CD4-positive, alpha-beta T cell treated with Interleukin-21 for 1 hour (primary cell): ENCODE measurements at places on chromosomes 6 and 20.

- peak; percentile 76 for DNase-seq
Observed at GRCh38 chr6:122381494-122382265, 17.8 kb upstream of the HSF2 start.

DNA sequence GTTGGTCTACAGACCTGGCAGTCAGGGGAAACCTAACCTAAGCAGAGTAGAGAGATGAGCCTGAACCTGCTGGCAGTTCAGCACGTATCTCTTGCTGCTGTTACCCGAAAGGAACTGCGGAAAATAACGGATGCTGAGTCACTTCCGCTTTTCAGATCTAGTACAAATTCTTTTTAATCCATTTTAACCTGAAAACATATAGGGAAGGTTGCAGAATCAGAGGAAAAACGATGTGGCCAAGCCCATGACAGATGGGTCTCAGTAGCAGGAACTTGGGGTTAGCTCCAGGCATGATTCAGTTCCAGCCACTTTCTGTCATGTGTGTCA is 351.9 kb upstream of the PRND start:
- DNase-seq, result peak; percentile 12

DNA sequence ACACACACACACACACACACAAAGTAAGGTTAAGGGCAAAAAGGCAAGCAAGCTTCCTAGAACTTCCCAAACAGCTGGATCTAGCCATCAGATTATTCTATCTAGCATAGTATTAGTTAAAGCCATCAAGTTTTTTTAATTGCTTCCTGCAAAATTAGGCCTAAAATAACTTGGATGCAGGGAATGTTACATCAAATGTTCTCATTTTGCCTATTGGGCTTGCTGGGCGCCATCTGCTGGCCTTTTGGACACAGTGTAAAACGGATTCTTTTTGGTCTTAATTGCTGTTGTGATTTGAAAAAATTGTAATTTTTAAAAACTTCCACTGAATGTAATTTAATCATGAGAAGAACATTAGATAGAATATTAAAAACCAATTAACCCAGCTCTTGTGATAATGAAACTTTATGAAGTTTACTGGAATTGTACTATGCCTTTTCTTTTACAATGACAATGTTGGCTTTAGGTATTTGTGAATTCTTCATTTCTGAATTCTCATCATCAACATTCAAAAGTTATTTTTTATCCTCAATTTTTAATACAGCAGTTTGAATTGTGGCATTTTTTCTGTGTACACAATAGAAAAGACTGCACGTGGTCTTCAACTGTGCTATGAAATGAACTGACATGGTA is 6.8 kb downstream of the MKKS start:
- peak; percentile 56 for DNase-seq

- no peak for DNase-seq
Observed at GRCh38 chr6:19415605-19416326, 421.4 kb upstream of the ID4 start.

DNA sequence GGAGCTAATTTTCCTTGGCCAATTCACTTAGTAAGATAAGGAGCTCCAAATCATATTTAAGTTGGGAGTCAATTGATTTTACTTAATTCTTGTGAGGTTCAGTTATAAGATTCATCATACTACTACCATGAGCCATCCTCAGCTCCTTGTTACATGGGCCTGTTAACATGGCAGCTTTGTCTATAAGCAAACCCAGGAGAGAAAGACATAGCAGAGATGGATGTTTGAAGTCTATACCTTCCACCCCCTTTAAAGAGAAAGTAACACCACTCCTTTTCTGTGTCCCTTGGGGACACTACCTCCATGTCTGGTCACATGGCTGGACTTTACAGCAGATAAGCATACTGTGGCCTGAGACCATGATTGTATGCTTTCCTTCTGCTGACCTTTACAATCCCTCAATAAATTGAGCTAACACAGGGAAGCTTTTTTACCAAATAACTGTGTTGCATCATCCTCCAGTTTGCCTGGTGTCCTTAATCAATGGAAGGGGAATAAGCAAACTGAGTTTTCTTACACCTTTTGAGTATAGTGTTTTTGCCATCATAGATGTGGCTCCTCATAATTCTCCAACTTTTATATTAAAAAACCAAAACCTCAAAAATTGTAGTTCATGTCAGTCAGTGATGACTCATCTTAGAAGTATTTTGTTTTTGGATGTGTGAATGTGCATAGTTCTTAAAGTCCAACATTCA is 9.8 kb upstream of the ZNFX1 start:
- DNase-seq, result no peak
